Right kidney (tissue), 9 donors: ENCODE measurements at places on chromosomes 4 and X.
A peak's percentile ranks its signal among the peaks of the same experiment; 100 is the strongest.

DNA sequence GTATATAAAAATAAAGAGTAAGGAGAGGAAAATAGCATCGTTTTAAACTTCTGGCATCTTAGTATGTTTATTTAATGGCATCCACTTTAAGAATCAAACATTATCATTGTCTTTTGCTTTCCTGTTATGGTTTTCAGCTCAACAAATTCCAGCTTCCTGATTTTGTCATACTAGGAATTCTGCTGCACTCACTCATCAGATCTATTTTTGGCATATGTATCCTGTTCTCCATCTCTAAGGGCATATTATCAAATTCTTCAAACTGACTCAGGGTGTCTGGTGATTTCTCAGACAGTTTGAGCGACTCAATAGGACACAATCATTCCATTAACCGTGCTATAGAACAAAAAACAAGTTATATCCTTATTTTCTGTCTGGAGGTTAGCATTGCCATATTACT lies 248.5 kb upstream of the DIAPH2 start:
- no peak for DNase-seq

- peak; percentile 55 for DNase-seq
These were observed 44.2 kb downstream of the TBC1D14 start for GRCh38 chr4:6953751-6954380.

DNA sequence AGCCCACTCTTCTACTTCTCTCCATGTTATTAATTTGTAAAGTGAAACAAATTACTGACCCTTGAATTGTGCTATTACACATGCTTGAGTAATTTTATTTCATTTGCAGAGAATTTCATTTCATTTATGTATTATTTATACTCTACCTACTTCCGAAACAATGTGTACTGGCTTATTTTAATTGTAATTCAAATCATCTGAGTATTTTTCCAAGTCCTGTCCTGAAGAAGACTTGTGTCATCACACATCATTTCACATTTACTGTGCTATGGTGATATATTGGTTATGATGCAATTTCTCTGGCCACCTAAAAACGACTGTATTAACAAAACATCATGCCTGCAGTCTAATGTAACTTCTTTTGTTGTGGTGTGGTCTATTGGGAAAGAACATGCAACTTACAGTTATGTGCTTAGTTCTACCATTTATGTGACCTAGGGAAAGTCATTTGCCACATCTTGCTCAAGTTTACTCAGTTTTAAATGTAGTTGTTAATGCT lies 384.5 kb downstream of the RPA4 start:
- no peak for DNase-seq

GRCh38 chr4:148441624-148441985 lies 609 bp downstream of the NR3C2 start:
- DNase-seq: no peak

- DNase-seq: no peak
These were observed 327.9 kb upstream of the PITX2 start for GRCh38 chr4:110950731-110951130.

- DNase-seq: peak; percentile 94
These were observed at the start of gene MSMO1 for GRCh38 chr4:165327211-165328100. TSS of gene MSMO1 (plus strand) at chr4:165327669. CDS start at chr4:165333371, 5,702 bp downstream.

- DNase-seq: no peak
These were observed 117.3 kb downstream of the NKX6-1 start for GRCh38 chr4:84381759-84382158.

- DNase-seq: no peak
These were observed 56.7 kb downstream of the SPINK2 start for GRCh38 chr4:56764775-56765174.

- DNase-seq: no peak
These were observed 566 bp upstream of the LIMCH1 start for GRCh38 chr4:41537292-41537890.

DNA sequence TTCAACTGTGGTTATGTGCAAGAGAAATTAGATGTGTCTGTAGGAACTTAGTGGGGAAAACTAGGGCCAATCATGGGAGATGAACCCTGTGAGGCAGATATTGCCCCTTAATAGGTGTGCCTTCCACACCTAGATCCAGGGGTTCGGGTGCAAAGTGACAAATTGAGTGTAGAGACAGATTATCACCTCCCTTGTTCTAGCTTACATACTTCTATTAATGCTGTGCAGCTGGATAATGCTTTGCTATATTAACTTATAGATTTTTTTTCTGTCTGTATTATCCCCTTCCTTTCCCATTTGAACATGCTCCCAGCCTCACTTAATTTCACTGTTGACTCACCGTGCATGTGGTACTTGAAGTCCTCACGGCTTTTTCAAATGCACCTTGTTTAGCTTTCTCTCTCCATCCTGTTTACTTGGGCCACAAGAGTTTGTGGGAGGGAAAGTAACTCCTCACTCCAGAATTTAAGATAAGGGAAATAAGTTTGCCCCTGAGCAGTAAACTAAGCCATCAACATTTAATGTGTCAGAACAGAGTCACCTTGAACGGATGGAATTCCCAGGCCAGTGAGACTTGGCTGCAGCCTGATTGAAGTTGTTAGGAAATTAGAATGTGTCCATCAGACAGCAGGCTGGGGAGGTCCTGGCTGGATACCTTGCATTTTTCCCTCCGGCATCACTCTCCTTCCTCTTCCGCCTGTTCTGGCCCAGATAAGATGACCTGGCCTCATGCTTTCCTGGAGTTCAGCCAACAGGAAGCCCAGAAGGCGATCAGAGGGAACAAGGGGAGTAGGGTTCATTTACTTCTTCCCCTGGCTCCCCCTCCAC lies 478.4 kb downstream of the BCOR start:
- no peak for DNase-seq

GRCh38 chrX:30930143-30930542 lies 41.1 kb upstream of the TAB3 start:
- no peak for DNase-seq

GRCh38 chrX:30906726-30907125 lies 17.7 kb upstream of the TAB3 start:
- DNase-seq: no peak

- no peak for DNase-seq
These were observed 9.9 kb downstream of the TADA2B start for GRCh38 chr4:7052923-7053715.

DNA sequence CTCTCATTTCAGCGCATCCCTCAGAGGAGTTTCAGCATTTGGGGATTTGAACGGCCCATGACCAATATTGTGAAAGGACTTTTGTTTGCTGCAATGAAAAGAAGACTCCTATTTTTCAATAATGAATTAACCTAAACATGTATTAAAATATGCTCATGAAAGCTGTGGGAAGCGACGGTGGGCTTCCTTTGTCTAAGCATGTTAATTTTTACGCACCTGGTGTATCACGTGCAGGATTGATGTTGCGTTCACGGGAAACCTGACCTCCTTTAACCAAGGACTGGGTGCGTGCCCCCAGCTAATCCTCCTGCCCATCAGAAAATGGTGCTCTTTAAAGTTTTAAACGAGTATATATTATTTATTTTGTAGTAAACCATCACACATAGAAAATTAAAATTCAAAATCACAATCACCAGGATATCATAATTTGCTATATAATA lies 590 bp upstream of the CCDC110 start:
- no peak for DNase-seq

- no peak for DNase-seq
These were observed 102.8 kb upstream of the MAOA start for GRCh38 chrX:43553257-43553656.
